GM23248 (cell line): ENCODE measurements at places on chromosomes 6 and 20. TPM values are rescaled to one million over a fixed set of nuclear protein-coding genes. Genes with fewer than 3 reads are reported as not detected.
A peak's percentile ranks its signal among the peaks of the same experiment; 100 is the strongest.

GRCh38 chr6:74597840-74598239, 608.0 kb downstream of the COL12A1 start:
- no peaks in the 10 kb centered on the region for H3K27me3 ChIP-seq
- DNase-seq = no peak
- peaks cover 39% of the 10 kb centered on the region for H3K4me1 ChIP-seq
- H3K36me3 ChIP-seq = no peaks in the 10 kb centered on the region
- H3K4me3 ChIP-seq = no peak overlapping the region
- H3K27ac ChIP-seq = no peak overlapping the region

DNA sequence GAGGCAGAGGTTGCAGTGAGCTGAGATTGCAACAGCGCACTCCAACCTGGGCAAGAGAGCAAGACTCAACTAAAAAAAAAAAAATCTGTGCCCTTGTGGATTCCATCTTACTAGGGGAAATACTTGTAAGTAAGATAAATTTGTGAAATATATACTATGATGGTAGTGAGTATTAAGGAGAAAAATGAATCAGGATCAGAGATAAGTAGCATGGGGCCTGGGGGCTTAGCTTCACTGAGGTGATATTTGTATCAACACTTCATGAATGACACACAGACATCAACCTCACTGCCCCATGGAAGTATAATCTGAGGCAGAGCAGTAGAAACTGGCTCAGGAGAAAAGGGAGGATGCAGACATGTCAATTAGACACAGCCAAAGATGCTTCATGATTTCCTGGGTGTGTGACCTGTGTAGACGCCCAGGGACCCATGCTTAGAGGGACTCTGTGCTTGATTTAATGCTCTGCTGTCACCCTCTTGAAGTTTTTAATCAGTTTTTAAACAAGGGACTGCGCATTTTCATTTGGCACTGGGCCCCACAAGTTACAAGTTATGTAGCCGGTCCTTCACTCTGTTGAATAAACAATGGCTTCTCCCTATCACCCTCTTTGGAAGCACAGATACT, 41.9 kb downstream of the PCNA start:
- no peaks in the 10 kb centered on the region for H3K36me3 ChIP-seq
- peak; percentile 3 for DNase-seq
- no peaks in the 10 kb centered on the region for H3K27me3 ChIP-seq
- H3K27ac ChIP-seq = peak overlapping the region; percentile 58

DNA sequence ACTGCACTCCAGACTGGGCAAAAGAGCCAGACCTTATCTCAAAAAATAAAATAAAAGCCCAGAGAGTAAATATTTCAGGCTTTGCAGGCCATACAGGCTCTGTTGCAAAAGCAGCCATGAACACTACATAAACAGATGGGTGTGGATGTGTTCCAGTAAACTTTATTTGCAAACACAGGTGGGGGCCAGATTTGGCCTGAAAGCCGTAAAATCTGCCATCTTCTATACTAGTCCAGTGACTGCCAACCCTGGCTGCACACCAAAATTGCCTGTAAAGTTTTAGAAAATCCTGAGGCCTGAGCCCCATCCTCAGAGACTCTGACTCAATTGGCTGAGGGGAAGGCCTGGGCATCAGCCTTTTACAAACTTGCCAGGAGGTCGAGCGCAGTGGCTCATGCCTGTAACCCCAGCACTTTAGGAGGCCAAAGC, 103.6 kb downstream of the ZMYND8 start:
- H3K36me3 ChIP-seq = peaks cover 8% of the 10 kb centered on the region; the same call in 1 of the 2 replicates
- no peaks in the 10 kb centered on the region for H3K27me3 ChIP-seq
- no peak for DNase-seq
- no peak overlapping the region for H3K4me3 ChIP-seq
- 0 out of 2 replicates have a peak, but pooled peaks cover 5% of the 10 kb centered on the region for H3K4me1 ChIP-seq
- no peak overlapping the region for H3K27ac ChIP-seq

DNA sequence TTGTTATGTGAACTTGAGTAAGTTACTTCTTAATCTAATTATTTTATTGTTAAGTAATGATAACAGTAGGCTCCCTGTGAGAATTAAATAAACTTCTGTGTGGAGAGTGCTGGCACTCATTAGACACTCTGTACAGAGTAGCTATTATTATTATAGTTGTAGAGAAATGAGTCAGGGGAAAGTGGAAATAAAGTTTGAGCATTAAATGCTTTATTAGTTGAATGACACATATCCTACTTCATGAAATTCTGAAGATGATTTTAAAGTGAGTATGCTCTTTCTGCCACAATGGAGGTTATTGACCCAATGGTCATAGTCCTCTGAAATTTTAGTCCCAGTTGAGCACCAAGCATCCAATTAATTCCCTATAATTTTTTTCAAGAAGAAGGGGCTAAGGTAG, 5.9 kb downstream of the ECI2 start:
- DNase-seq = peak; percentile 19
- no peak overlapping the region for H3K4me3 ChIP-seq
- peaks cover 43% of the 10 kb centered on the region for H3K36me3 ChIP-seq
- no peak overlapping the region for H3K27ac ChIP-seq

DNA sequence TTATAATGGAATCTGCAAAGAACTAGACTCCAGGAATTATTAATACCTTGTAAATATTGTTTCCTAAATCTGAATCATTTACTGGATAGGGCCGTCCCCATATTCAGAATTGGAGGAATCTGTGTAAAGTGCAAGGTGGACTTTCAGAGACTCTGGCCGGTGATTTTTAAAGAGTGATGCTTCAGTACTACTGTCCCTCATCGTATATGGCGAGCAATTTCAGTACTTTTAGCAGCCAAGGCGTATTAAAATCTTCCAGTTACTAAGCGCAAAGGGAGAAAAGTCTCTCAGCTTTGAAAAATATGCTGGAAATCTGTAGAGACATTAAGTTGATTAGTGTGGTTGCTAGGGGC, 483 bp downstream of the SMIM26 start:
- peak; percentile 57 for DNase-seq
- H3K36me3 ChIP-seq = peaks cover 13% of the 10 kb centered on the region; the same call in 1 of the 2 replicates
- peak overlapping the region; percentile 86 for H3K4me3 ChIP-seq
- H3K27me3 ChIP-seq = no peaks in the 10 kb centered on the region
- peak overlapping the region; percentile 64 for H3K27ac ChIP-seq

- no peak overlapping the region for H3K4me3 ChIP-seq
- no peaks in the 10 kb centered on the region for H3K27me3 ChIP-seq
- no peaks in the 10 kb centered on the region for H3K4me1 ChIP-seq
- H3K36me3 ChIP-seq = no peaks in the 10 kb centered on the region
Observed at GRCh38 chr6:167840526-167841179, 13.9 kb downstream of the AFDN start.

- no peaks in the 10 kb centered on the region for H3K36me3 ChIP-seq
- no peaks in the 10 kb centered on the region; the same call in 1 of the 2 replicates for H3K27me3 ChIP-seq
- no peak for DNase-seq
- no peaks in the 10 kb centered on the region for H3K4me1 ChIP-seq
- no peak overlapping the region for H3K27ac ChIP-seq
Observed at GRCh38 chr6:48670546-48670945, 559.5 kb upstream of the PTCHD4 start.

DNA sequence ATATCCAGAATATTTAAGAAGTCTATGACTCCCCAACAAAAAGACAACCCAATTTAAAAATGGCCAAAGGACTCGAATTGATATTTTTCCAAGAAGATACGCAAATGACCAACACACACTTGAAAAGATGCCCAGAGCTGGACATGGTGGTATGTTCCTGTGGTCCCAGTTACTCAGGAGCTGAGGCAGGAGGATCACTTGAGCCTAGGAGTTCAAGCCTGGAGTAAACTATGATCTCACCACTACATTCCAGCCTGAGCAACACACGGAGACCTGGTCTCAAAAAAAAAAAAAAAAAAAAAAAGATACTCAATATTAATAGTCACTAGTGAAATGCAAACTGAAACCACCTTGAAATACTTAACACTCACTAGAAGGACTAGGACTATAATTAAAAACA, 12.2 kb upstream of the ARMC2 start:
- no peaks in the 10 kb centered on the region for H3K36me3 ChIP-seq
- peak; percentile 7 for DNase-seq
- H3K27me3 ChIP-seq = no peaks in the 10 kb centered on the region
- no peak overlapping the region for H3K27ac ChIP-seq

GRCh38 chr6:159902620-159903019, 11.8 kb downstream of the MAS1 start:
- no peak for DNase-seq
- peaks cover 16% of the 10 kb centered on the region for H3K27me3 ChIP-seq
- H3K4me3 ChIP-seq = no peak overlapping the region
- peaks cover 11% of the 10 kb centered on the region; the same call in 1 of the 2 replicates for H3K4me1 ChIP-seq

- H3K4me3 ChIP-seq = no peak overlapping the region
- no peak for DNase-seq
- no peak overlapping the region for H3K27ac ChIP-seq
- no peaks in the 10 kb centered on the region for H3K27me3 ChIP-seq
Observed at GRCh38 chr6:88840796-88841539, 122.5 kb downstream of the RNGTT start.

DNA sequence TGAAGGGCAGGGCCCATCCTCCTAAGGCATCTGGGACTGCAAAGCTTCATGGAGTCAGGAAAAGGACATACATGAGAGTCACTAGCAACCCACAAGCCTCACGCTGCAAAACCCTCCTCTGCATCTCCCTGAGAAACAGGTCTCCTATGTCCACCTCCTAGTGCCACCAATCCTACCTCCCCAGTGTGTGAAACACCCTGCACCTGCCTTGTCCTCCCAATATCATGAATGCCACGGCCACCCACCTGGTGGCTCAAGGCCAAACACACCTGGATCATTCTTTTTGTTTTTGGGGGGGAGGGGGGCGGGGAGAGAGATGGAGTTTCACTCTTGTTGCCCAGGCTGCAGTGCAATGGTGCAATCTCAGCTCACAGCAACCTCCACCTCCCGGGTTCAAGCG, 90.5 kb downstream of the ZMYND8 start:
- H3K4me3 ChIP-seq = no peak overlapping the region
- H3K27me3 ChIP-seq = no peaks in the 10 kb centered on the region
- no peak for DNase-seq
- no peak overlapping the region for H3K27ac ChIP-seq
- H3K36me3 ChIP-seq = peaks cover 14% of the 10 kb centered on the region; the same call in 1 of the 2 replicates

GRCh38 chr6:25410102-25410501, 130.9 kb downstream of the CARMIL1 start:
- no peak overlapping the region for H3K4me3 ChIP-seq
- no peaks in the 10 kb centered on the region for H3K27me3 ChIP-seq
- DNase-seq = no peak
- no peak overlapping the region for H3K27ac ChIP-seq
- H3K4me1 ChIP-seq = no peaks in the 10 kb centered on the region

DNA sequence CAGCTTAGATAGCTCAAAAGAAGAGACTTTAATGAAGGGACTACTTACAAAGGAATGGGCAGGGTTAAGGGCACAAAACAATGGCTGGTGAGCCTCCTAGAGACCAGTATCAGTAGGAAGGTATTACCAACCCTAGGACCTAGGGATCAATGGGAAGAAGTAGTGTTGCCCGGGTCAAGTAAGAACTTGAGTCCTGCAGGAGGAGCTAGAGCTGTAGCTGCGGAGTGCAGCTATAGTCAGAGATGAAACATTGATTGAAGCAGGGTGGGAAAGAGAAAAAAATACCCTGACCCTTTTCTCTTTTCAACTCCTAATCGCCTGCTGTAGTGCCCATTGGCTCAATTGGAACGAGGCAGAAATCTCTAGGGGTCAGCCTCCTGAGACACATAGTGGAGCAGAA, 144.0 kb downstream of the FLRT3 start:
- no peaks in the 10 kb centered on the region for H3K36me3 ChIP-seq
- no peak for DNase-seq
- H3K4me1 ChIP-seq = peaks cover 33% of the 10 kb centered on the region

- no peaks in the 10 kb centered on the region for H3K27me3 ChIP-seq
- peaks cover 6% of the 10 kb centered on the region for H3K4me1 ChIP-seq
- H3K36me3 ChIP-seq = no peaks in the 10 kb centered on the region
Observed at GRCh38 chr6:18349386-18349785, 37.8 kb upstream of the RNF144B start.

Gene VSTM2L
- 6.2 and 9.2 TPM in 2 replicates for total RNA-seq

Gene ZSWIM3
- total RNA-seq = 4.3 and 5.3 TPM in 2 replicates

Gene TAGAP
- not detected in 2 replicates for total RNA-seq

Gene CAGE1
- total RNA-seq = not detected in 2 replicates

Gene FAM217A
- total RNA-seq = not detected in 2 replicates

Gene RIPOR3
- 0.76 TPM in 1 of 2 replicates, not detected in the other for total RNA-seq

Gene SYCP2L
- not detected in 2 replicates for total RNA-seq

Gene SLC2A10
- total RNA-seq = 48.0 and 50.2 TPM in 2 replicates

Gene BACH2
- total RNA-seq = under 0.01 TPM in 2 replicates

Gene CFAP61
- not detected in 2 replicates for total RNA-seq

Gene LRRC1
- total RNA-seq = 1.8 and 5.6 TPM in 2 replicates
